ENCODE measurements at places on chromosomes 7 and 10.

GRCh38 chr10:7982727-7983126 is 71.8 kb upstream of the GATA3 start:
- DNase-seq: no peak

DNA sequence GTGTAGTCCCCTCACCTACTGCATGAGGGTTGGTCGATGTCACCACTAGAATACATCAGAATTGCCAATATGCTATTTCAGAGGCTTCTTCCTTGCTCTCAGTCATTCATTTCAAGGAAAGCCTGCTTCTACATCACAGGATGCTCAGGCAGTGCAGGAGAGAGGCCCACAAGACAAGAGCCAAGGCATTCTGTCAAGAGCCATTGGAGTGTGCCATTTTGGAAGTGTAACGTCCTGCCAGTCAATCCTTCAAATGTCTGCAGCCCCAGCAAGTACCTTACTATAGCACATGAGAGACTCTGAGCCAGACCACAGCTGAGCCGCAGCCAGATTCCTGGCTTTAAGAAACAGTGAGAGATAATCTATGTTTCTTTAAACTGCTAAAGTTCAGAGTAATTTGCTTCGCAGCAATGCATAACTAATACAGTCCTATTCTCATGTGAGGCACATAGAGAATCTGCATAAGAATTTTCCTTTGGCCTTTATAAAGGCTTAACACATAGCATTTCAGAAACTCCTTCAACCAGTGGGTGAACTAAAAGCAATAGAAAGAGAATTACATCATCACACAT is 166.5 kb upstream of the GNAI1 start:
- DNase-seq: no peak

- DNase-seq: peak; percentile 18
These were observed 42.5 kb downstream of the C7orf25 start for GRCh38 chr7:42869131-42870020.

- no peak for DNase-seq
These were observed 56.8 kb upstream of the YAE1 start for GRCh38 chr7:39509436-39509835.

- peak; percentile 74 for DNase-seq
These were observed 2.9 kb downstream of the DEPP1 start for GRCh38 chr10:44975431-44976331.

GRCh38 chr7:16935341-16935735 is 53.6 kb upstream of the AGR3 start:
- DNase-seq: no peak

DNA sequence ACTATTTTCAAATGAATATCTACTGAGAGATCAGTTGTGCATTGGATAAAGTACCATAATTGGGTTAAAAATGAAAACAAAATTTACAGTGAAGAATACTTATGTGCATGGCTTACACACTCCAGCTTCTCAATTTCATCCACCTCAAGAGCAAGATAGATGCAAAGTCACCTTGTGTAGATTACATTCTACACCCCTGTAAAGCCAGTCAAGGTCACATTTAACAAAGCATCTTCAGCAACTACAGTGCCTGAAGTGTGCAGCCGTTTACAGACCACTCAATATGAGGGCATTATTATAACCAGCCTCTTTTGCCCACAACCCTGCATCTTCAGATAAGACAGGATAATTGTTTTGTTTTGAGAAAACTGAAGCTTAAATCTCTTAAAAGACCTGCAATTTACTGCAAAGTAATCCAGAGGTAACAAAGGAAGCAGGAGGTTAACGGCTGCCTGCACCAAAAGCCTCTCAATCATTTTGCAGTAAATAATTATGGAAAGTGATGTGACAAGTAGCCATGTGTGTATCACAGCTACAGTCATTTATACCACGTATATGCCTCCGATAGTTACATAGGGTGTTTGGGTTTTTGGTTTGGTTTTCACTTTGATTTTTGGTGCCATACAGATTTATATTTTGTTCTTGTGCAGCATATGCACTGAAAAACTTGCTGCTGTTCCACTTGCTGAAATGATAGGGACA is 4.9 kb downstream of the PURB start:
- DNase-seq: no peak

- DNase-seq: peak; percentile 70
These were observed 51.2 kb downstream of the ANLN start for GRCh38 chr7:36440880-36441279.

DNA sequence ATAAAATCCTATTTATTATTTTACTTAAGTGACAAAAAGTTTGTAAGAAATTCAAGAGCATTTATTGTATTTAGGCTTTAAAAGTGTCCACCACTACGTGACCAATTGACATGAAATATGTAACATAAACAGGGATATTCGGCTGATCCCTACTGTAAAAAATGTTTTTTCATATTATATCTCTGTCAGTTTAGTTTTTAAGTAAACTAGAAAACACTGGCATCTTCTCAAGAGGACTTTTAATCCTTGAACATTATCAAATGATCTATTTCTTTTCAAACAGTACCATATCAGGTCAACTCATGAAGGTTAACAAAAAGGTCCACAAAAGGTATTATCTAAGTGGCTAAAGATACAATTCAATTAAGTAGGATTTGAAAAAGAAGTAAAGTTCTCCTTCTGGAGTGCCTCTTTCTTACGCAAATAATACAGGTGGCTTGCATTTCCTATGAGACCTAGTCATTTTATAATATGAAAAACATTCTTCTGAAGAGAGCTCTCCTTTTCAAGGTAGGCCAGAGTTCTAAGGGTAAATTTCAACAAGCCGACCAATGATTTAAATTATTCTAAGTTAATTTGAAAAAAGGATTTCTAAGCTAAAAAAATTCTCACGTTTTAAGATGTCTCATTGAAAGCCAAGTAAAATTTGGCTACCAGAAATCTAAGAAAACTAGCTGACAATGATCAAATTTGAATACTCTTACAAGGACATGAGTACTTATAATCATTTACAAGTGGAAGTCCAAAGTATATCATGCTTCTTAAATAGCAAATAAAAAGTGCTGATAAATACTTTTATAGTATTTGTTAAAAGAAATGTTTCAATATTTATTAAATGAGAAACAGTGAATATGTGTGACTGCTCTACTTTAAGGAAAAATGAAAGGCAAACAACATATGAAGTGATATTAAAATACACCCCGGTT is 133.5 kb downstream of the NRBF2 start:
- DNase-seq: peak; percentile 45

DNA sequence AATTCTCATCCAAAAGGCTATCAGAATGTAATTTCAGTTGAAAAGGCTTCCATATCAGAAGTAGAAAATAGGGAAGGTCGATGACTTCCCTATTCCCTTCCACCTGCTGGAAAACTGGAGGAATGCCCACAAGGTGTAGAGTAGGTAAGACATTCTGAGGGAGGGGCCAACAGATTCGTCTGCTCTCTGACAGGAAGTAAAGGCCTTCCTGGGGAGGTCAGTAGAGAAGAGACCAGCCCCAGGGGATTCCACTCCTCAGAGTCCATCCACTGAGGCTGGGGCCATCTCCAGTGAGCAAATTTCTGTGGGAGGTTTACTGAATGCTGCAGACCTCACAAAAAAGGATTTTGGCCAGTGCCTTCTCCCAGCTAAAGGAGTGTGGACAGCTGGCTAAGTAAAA is 19.5 kb downstream of the NPSR1 start:
- no peak for DNase-seq

DNA sequence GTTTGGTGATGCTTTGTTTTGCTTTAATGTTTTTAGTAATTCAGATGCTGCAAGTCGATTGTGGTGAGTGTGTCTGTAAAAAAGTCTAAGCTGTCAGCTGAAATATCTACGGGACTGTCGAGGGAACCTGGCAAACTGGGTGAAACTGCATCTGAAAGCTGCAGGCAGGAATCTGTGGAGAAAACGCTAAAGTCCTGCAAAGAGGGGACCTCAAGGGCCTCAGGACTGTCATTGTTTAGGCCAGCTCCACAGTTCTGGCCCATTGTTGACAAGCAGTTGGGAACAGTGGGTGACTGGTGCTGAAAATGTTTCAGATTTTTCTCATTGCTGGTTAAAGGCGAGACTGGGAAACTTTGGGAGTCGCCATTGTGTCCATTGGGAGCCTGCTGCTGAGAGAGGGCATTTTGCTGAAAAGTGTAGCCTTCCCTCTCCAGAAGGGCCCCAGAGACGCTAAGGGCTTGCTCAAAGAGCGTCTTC is 1.8 kb downstream of the HOXA2 start:
- no peak for DNase-seq

GRCh38 chr10:78702876-78703275 is 365.9 kb upstream of the ZMIZ1 start:
- no peak for DNase-seq

All from adipocyte (in vitro differentiated cells).